ENCODE measurements at places on chromosomes 1 and 21.

DNA sequence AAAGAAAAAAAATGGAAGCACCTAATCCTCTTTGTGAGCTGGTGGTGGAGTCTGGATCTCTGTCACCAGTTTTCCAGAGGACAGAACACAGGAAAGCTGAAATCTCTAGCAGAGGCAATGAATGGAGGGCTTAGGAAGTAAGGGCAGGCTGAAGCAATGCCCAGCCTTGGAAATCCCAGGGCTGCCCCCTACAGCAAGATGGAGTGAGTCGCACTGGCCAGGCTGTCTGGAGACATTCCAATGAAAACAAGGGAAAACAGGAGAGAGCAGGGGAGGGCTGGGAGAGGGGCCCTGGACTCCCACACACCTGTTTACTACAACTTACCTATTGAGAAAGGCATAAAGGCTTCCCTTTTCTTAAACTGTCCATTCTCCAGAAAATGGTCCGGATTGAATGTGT is 25.9 kb downstream of the CYP2J2 start:
- DNase-seq = no peak

DNA sequence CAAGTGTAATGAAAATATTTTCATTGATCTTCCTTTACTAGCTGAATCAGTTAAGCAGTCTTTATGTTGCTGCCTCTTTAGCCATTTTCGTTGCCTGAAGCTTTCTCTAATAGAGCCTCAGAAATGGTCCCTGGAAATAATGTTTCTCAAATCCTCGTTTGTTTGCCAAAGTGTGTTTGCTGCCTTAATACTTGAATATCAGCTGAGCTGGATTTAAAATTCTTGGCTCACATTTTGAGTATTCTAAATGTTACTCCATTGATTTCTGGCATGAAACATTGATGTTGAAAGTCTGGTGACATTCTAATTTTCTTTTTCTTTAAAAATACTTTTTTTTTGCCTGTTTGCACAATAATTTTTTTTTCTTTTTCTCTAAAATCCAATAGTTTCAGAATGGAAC is 84.6 kb upstream of the SERBP1 start:
- no peak for DNase-seq

DNA sequence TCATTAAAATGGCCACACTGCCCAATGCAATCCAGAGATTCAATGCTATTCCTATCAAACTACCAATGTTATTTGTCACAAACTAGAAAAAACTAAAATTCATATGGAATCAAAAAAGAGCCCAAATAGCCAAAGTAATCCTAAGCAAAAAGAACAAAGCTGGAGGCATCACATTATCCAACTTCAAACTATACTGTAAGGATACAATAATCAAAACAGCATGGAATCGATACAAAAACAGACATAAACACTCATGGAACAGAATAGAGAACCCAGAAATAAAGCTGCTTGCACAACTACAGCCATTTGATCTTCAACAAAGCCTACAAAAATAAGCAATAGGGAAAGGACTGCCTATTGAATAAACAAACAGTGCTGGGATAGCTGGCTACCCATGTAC is 100.4 kb downstream of the FAF1 start:
- no peak for DNase-seq

DNA sequence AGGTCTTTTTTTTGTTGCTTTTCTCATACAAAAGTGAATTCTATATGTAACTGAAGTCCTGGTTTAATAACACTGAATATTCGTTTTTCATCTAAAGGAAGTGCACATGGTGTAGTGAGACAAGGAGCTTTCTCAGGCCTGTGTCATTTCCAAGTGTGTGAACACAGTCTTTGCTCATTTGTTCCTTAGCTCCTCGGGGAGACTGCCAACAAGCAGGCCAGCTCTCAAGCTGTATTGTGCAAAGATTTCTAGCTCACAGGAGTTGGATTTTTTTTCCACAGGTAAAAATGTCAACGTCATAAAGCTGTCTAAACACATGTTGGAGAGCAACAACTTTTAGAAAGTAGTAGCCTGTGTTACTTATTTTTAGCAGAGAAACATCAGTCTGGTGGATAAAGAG is 87.8 kb upstream of the S1PR1 start:
- DNase-seq = peak; percentile 60

- DNase-seq = no peak
Observed at GRCh38 chr1:195804547-195804946, 803.7 kb downstream of the KCNT2 start.

- DNase-seq = no peak
Observed at GRCh38 chr1:93756657-93757056, 75.0 kb upstream of the BCAR3 start.

DNA sequence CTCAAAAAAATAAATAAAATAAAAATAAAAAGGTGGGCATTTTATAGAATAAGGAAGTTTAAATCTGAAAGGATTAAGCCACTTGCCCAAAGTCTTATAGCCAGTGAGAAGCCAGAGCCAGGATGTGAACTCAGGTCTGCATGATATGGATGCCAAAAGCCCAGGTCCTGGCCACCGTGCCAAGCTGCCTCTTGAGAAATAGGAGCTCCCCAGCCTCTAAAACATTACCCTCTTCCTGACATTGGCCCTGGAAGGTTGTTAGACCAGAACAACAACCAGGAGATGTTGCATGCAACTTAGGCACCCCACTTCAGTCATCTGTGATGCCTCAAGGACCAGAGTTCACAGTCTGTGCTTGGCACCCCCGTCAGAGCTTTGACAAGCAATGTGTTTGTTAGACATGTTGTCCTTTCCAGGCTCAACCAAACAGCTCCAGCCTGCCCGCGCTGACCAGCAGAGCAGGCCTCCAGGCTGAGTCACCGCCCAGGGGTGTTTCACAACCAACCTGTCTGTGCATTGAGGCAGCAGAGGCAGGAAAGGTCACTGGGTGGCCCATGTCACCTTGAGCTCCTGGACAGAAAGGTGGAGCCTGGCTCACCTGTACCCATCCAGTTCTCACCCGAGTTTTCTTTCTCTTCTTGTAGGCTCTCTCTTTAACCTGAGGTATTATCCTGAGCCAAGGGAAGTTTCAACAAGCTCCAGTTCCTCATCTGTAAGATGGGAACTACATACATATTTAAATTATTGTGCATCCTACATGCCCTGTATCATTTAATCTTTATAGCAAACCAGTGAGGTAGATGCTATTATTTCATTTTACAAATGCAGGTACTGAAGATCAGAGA is 14.9 kb upstream of the MED18 start:
- no peak for DNase-seq

- DNase-seq = no peak
Observed at GRCh38 chr1:200951016-200951415, 56.3 kb downstream of the INAVA start.

DNA sequence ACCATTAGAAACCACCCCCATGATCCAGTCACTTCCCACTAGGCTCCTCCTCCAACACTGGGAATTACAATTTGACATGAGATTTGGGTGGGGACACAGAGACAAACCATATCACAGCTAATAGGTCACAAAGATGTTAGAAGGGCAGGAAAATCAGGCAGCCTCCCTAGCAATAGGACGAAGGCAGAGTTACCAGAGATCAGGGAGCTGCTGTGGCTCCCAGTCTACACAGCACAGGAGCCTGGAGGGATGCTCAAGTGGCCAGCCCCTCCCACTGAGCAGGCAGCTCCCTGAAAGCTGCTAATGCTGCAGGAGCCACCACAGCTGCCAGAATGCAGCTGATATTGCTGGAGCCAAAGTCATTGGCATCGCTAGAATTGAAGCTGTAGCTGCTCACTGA is 51.0 kb downstream of the CR1L start:
- no peak for DNase-seq

- DNase-seq = no peak
Observed at GRCh38 chr1:24964811-24965570, 34.9 kb upstream of the RUNX3 start.

DNA sequence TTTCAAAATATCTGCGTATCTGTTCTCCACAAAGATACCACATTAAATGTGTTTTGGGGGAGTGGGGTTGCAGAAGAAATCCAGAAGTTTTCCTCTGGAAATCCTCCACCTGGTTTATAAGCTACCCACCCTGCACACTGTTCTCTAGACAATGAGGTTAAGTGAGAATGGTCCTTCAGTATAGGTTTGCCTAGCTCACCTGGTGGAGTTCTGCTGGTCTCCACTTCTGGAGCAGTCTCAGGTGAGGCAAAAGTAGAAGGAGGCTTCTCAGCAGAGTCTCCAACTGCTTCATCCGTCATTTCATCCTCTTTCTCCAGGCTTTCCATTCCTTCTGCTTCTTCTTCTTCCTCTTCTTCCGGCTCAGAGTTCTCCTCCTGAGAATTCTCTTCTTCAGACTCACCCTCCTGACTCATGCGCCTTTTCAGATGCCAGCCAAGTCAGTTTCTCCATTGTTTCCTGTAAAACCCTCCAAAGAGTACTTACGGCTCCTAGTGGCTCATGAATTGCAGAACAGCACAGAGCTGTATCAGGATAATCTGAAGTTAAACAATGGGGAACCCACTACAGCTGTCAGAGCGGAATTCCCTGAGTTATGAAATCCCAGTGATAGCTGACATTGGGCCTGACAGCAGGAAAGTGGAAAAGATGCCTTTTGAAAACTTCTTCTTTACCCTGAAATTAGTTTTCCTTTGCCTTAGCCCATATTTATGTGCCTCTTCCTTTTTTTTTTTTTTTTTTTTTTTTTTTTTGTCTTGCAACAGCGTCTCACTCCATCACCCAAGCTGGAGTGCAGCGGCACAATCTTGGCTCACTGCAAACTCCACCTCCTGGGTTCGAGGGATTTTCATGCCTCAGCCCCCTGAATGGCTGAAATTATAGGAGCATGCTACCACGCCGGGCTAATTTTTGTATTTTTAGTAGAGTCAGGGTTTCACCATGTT is 38.5 kb downstream of the MSTO1 start:
- DNase-seq = peak; percentile 73

DNA sequence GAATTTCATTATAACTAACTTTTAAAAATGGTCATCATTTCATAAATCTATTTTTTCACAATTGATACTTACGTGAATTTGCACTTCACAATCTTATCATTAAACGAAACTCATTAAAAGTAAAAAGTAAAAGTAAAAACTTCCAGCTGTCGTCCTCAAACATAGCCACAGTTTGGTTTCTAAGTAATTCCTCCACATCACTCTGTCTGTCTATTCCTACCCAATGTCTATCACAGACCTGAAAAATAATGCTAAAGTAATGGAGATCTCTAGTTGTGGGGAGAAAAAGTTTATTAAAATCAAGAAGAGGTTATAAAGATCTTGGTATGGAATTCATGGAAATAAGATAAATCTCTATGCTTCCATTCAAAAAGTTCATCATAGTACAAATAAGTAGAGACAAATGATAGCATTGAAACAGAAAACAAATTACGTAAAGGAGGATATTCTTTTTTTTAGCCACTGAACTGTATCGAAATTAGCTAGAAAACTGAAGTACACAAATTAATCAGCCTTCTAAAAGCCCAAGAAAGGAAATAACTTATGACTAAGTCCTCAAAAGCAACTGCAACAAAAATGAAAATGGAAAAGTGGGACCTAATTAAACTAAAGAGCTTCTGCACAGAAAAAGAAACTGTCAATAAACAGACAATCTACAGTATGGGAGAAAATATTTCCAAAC is 148.6 kb downstream of the TIAM1 start:
- DNase-seq = no peak

DNA sequence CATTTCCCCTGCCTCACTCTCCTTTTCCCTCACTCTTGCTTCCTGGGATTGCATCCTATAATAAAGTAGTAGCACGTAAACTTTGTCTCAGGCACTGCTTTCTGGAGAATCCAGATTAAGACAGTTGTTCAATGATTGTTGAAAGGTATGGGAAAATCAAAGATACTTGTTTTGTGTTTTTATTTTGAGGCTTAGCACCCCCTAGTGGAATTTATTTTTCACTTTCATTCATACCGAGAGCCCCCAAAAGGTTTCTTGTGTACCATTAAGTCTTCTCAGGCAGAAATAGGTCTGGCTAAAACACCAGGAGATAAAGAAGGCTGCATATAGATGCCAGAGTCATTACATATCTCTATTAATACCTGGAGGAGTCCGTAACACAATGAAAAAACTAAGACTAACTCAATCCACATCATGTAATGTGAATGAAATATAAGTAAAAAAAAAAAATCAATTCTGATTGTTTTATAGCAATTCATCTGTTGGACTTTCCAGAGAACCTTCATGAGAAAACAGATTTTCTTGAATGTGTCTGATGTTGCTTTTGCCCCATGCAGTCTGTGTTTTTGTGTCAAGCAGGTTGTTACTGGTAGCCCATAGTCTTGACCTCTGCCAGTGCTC is 103.5 kb downstream of the RPE65 start:
- DNase-seq = peak; percentile 21

- DNase-seq = no peak
Observed at GRCh38 chr1:57463343-57463742, 39.5 kb upstream of the DAB1 start.

GRCh38 chr1:175877939-175878737 is 134.7 kb upstream of the TNR start:
- DNase-seq = no peak

DNA sequence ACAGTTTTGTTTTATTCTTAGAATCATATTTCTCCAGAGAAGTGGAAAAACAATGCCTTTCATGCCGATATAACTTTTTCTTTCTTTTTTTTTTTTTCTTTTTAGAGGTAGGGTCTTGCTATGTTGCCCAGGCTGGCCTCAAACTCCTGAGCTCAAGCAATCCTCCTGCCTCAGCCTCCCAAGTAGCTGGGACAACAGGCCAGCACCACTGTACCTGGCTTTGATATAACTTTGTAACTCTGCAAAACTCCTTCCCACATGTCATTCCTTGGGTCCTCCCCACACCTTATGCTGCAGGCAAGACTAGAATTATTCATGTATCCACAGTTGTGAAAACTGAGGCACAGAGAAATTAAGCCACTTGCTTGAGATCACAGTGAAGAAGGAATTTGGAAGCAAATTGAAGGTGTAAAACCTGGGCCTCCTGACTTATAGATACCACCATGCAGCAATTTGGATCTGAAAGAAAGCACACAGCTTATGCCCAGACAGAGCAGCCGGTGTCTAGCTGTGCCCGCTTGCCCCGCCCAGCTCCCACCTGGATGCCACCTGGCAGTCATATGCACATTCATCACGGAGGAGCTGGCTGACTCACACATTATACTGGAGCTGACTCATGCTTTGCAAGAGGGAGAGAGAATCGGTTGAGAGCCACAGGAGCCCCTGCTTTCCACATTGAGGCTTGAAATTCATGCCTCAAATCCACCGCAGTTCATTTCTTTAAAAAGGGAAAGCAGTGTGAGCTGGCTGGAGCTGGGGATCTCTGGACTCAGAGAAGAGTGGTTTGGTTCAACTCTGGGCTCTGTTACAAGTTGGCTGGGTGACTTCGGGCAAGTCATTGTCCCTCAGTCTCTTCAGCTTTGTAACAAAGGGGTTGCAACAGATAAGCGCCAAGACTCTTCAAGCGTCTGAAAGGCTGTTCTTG is 8.3 kb upstream of the SLC2A1 start:
- DNase-seq = no peak

DNA sequence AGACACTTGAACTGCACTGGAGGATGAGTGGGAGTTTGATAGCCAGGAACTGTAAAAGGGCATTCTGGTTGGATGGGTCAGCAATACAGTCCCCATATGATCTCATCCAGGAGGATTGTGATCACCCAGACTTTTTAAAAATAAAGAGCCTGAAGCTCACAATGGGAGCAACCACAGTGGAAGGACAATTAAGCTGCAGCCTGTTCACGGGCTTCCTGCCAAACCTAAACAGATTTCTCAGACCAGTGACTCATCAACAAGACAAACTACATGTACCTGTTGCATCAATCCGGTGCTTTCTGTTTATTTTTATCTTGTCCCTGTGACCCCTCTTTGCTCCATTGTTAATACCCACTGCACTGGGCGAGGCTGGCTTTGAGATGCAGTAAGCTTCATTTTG is 52.3 kb downstream of the PAPPA2 start:
- peak; percentile 13 for DNase-seq
